Stimulated activated CD4-positive, alpha-beta T cell treated with anti-CD3 and anti-CD28 coated beads, Interleukin-4, amount 100 ng/mL, for 48 hours (primary cell): ENCODE measurements at places on chromosomes 16 and 17.

DNA sequence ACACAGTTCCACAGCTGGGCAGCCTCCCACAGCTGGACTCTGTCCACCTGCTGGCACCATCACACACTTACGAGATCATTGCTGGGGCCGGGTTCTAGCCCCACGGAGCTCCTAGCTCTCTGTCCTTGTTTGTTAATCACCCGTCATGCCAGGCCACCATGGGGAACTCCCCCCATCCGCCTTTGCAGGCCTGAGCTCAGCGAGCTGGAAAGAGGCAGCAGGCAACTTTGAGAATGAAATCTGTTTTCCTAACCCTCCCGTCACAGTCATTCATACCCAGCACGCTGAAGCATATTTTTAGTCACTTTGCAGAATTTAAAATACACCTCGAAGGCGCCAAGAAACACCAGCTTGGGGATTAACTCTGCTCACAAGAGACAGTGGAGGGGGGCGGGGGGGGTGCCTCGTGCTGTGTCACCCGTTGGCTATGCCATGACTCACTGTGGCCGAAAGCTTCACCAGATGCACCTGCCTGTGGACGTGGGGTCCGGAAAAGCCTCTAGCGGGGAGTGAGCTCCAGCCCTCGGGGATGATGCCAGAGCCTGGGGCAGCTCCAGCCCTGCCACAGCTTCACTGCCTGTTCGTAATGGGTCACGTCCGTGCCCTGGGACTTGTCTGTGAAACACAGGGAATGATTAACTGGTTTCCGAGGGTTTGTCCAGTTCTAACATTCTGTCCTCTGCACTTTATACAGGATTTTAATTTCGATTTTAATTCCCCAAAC is 1.4 kb upstream of the SPNS2 start:
- no peak for DNase-seq

DNA sequence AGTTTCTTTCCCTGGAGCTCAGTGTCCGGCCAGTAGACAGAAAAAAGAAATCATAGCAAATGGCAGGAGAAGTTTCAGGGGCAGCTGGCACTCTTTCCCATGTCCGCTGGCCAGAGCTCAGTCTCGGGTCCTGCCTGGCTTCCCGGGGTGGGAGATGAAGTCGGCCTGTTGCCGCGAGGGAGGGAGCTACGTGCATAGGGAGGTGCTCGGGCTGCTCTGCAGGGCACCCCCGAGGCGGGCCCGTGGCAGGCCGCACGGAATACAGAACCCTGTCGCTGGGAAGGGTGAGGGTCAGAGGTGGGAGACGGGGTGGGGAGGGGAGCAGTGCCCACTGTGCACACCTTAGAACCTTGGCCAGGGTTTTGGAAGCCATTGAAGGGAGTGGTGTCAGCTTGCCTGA is 78.3 kb upstream of the FOXF1 start:
- no peak for DNase-seq

- no peak for DNase-seq
Measured at GRCh38 chr17:53721101-53721500, 101.6 kb upstream of the KIF2B start.

GRCh38 chr16:48014349-48015135 is 141.3 kb downstream of the ABCC12 start:
- no peak for DNase-seq

DNA sequence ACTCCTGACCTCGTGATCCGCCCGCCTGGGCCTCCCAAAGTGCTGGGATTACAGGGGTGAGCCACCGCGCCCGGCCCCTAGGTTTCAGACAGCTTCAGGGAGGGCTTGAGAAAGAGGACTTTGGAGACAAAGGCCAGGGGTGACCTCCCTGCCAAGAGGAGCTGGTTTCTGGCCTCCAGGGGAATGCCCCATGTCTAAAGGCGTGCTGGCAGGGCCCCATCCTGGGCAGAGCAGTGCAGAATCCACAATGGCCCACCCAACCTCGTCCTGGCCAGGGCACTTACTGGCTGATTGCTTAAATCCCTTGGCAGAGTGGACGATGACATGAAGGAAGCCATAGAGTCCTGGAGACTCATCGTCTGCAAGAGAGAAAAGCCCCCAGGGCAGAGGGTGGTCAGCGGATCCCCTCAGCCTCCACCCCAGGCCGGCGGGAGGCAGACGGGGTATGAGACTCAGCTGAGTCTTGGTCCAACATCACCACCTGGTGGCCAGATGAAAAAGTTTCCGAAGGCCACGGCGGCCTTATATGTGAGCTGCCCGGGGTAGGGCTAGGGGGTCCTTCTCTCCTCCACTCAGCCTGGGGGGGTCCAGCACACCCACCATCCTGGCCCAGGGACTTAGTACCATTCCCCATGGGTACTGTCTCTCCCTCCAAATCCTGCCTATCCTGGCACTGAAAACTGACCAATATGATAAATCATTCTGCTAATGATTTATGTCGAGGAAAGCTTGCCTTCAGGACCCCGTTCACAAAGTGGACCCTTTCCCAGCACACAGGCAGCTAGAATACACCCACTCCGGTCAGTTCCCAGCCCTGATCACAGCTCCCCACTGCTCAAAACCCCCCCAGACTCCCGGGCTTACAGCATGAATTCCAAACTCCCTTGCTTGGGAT is 59.1 kb downstream of the TIMM22 start:
- peak; percentile 27 for DNase-seq
